ENCODE measurements at places on chromosomes 3 and 15.

DNA sequence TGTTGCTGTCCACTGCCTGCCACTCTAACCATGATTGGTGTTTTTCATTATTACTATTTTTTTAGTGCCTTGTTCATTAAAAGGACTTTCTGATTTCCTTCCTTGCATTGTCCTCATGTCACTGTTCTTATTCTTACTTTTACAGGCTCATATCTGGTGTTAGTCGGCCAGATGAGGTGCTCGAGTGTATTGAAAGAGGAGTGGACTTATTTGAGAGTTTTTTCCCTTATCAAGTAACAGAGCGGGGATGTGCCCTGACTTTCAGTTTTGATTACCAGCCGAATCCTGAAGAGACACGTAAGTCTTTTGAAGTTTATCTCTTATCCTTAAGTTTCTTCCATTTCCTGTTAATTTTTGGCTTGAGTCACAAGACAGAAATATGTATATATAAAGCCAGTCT lies 23.2 kb downstream of the QTRT2 start:
- peak; percentile 59 for DNase-seq

- DNase-seq = peak; percentile 59
These were observed 221.4 kb upstream of the NANOGP8 start for GRCh38 chr15:35306361-35306981.

DNA sequence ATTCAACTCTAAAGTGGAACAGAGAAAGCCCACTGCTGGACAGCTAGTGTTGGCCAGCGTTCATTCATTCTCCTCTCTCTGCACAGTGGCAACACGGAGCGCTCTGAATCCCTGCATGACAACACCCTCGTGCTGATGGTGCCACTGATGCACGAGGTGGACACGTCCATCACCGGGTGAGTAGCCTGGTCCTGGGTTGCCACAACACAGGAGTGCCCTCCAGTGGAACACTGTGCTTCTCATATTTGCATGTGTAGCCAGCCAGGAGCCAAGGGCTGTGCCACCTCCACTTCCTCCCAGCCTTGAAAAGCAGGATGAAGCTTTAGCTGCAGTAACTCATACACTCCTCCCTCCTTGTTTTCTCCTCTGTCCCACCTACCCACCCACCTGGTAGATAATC lies 120.0 kb upstream of the CTDSPL start:
- peak; percentile 10 for DNase-seq

DNA sequence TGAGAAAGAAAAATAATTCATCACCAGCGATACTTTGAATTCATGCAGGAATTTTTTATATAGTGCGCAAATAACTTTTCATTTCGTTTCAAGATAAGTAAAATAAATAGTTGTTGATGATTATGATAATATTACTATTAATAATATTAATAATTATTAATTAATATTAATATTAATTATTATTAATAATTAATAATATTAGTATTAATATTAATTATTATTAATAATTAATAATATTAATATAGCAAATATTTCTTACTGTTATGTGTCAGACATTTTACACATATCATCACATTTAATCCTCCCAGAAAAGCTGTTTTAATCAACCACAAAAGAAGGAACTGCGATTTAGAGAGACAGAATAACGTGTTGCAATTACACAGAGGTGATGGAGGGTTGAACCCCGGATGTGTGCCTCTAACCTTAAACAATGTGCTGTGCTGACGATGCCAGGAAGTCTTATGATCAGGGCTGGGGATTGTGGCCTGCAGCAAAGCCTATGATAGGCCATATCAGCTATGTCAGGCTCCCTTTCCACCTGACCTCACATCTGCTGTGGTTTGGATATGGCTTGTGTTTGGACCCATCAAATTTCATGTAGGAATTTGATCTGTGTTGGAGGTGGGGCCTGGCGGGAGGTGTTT lies 263.5 kb upstream of the NR2F2 start:
- peak; percentile 45 for DNase-seq

All from choroid plexus epithelial cell (primary cell).